ENCODE measurements at places on chromosomes 5 and 9.

GRCh38 chr5:6752782-6753181 is 39.5 kb downstream of the TENT4A start:
- no peak for DNase-seq

- DNase-seq = no peak
Measured at GRCh38 chr5:143582176-143582575, 178.7 kb upstream of the NR3C1 start.

GRCh38 chr5:171776770-171777759 is 8.6 kb upstream of the SMIM23 start:
- no peak for DNase-seq

- DNase-seq = peak; percentile 15
Measured at GRCh38 chr9:2761424-2761823, 44.1 kb downstream of the KCNV2 start.

GRCh38 chr9:28696960-28697359 is 1123.7 kb upstream of the C9orf72 start:
- no peak for DNase-seq

- peak; percentile 33 for DNase-seq
Measured at GRCh38 chr9:86354818-86355309, 654 bp upstream of the TUT7 start.

DNA sequence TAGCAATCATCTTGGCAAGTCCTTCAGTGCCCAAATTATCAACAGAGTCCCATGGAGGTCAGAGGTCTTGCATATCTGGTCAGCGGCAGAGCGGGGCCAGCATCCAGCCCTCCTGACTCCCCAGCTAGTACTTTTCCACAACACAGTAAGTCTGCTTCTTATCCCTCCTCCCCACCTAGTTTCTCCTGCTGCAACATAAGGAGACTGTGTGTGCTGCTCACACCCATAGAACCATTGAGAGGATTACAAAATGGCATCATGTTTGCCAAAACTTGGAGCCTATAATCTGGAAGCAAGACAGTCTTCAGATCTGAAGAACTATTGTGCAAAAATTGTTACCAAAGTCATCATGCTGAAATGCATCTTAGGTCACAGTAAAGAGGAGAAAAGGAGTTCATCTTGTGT is 125.8 kb upstream of the ZNF366 start:
- DNase-seq = no peak

DNA sequence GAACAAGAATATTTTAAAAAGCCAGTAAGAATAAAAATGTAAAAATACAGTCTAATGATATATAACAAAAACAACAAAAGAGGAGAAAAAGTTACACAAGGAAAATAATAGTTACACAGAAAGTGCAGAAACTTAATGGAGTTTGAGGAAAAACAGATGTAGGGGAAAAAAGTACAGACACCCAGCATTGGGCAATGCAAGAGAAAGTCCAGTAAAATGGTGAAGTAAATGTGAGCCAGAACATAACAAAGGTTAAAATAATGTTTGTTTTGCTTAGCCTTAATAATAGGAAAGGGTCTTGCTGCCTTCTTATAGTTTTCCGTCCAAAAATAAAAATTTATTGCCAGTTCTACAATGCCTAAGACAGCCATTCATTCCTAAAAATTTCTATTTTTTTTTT is 364.2 kb downstream of the NNT start:
- no peak for DNase-seq

GRCh38 chr5:16061163-16061562 is 118.4 kb downstream of the MARCHF11 start:
- DNase-seq = no peak

- peak; percentile 44 for DNase-seq
Measured at GRCh38 chr9:117555964-117556629, 141.2 kb upstream of the ASTN2 start.

DNA sequence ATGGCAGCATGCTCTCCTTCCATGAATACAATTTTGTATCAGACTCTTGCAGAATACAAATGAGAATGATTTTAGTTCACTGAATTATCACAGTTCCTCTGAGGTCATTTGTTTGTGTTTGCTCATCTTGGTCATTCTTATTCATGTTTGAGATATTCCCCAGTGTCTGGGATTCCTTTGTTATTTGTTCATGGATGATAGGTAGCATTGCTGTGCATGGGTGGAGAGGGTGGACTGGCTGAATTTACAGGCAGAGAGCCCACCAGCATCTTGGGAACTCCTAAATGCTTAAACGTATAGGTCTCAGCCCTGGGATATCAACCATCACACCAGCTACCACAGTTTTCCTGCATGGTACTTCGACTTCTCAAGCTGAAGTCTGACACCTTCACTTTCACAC is 459.8 kb downstream of the CCDC171 start:
- no peak for DNase-seq

DNA sequence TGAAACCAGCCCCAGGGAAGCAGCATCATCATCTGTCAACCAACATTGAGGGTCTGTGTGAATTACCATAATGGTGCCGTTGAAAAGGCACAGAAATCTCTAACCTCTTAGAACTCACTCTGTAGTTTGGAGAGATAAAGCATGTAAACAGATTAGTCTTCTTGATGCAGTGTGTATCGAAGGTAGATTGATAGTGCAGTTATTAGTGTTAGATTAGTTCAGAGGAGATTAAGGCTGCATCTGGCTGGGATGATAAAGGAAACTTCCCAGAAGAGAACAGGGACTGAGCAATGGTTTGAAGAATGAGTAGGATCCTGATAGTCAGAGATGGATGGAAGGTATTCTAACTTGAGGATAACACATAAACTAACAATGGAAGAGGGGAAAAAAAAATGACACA is 651.5 kb downstream of the TLE1 start:
- DNase-seq = no peak

GRCh38 chr5:175694371-175695160 is 36.7 kb downstream of the HRH2 start:
- no peak for DNase-seq

GRCh38 chr5:168366116-168366515 is 74.7 kb downstream of the WWC1 start:
- DNase-seq = no peak

GRCh38 chr5:171801839-171802238 is 16.2 kb downstream of the SMIM23 start:
- DNase-seq = no peak

GRCh38 chr5:139481122-139481533 is 1.4 kb downstream of the STING1 start:
- no peak for DNase-seq

GRCh38 chr5:72541501-72542225 is 34.5 kb upstream of the ZNF366 start:
- DNase-seq = no peak

All from OCI-LY7 (cell line).